ENCODE measurements at places on chromosomes 16 and 17. TPM values are rescaled to one million over a fixed set of nuclear protein-coding genes. Genes with fewer than 3 reads are reported as not detected.

LGALS9B gene
- not detected for total RNA-seq

CDH13 gene
- not detected for total RNA-seq

ERI2 gene
- 23.2 TPM for total RNA-seq

CACNG1 gene
- not detected for total RNA-seq

CCL17 gene
- 5.3 TPM for total RNA-seq

PRAC2 gene
- not detected for total RNA-seq

TMC8 gene
- total RNA-seq = 144 TPM

CDYL2 gene
- 37.8 TPM for total RNA-seq

Measured in activated CD8-positive, alpha-beta memory T cell treated with anti-CD3 and anti-CD28 coated beads for 36 hours (primary cell).